Caudate nucleus (tissue), 63 donors: ENCODE measurements at places on chromosomes 2 and 18.
A peak's percentile ranks its signal among the peaks of the same experiment; 100 is the strongest.

DNA sequence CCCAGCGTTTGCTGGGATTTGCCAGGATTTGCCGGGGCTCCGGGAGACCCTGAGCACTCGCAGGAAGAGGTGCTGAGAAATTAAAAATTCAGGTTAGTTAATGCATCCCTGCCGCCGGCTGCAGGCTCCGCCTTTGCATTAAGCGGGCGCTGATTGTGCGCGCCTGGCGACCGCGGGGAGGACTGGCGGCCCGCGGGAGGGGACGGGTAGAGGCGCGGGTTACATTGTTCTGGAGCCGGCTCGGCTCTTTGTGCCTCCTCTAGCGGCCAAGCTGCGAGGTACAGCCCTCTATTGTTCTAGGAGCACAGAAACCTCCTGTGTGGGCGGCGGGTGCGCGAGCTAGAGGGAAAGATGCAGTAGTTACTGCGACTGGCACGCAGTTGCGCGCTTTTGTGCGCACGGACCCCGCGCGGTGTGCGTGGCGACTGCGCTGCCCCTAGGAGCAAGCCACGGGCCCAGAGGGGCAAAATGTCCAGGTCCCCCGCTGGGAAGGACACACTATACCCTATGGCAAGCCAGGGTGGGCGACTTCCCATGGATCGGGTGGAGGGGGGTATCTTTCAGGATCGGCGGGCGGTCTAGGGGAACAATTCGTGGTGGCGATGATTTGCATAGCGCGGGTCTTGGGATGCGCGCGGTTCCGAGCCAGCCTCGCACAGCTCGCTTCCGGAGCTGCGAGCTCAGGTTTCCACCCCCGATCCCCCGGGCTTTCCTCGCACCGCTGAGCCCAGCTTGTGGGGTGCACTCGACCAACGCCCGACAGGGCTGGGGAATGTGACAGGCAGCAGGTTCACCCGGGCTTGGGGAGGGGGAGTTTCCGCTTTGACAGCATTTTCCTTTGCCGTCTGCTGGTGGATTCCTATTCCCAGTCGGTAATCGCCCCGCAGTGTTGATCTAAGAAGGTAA is 2.8 kb downstream of the ONECUT2 start:
- peak; percentile 67 for DNase-seq

GRCh38 chr18:46289931-46290330 is 185.7 kb downstream of the HAUS1 start:
- no peak for DNase-seq

- DNase-seq: no peak
Observed at GRCh38 chr2:24571828-24572442, 80.9 kb downstream of the NCOA1 start.

GRCh38 chr2:126241001-126241400 is 415.0 kb upstream of the GYPC start:
- no peak for DNase-seq

DNA sequence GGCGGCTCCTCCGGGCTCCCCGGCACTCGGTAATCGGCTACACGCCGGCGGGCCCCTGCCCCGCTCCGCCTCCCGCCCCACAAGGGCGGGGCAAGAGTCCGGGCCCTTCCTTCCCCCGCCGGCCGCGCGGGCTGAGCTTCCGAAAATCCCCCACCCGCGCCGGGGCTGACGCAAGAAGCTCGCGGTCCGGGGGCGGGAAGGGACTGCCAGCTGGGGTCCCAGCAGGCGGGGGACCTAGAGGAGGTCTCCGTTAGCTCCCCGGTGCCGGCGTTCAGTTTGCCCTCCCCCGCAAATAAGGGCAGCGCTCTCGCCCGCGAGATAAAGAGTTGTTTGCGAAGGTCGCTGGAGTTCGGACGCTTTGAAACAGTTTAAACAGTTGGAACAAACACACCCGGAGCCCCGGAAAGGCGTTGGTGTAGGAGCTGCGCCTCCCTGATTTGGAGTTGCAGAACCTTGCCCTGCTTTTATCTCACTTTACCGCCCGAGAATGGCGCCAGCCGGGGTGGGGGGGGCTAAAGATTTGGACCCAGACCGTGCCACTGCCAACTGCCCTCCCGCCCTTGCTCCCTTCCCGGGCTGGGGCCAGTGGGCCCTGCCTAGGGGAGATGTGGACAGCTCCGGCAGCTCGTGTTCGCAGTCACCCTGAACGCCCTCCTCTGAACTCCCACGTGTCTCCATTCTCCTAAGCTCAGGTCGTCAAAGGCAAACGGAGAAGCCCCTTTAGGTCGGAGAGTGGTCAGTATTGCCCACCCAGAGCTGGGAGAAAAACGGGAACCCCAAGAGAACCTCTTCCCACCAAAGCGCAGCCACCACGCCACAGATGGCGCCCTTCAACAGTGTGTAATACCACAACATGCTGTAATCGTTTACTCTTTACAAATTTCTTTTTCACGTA is at the start of gene NFE2L2:
Gene NFE2L2, minus strand, starts transcription at position 35 of the 895 bp plus-strand sequence. CDS start 151 bp downstream, outside the sequence.
- peak; percentile 88 for DNase-seq

DNA sequence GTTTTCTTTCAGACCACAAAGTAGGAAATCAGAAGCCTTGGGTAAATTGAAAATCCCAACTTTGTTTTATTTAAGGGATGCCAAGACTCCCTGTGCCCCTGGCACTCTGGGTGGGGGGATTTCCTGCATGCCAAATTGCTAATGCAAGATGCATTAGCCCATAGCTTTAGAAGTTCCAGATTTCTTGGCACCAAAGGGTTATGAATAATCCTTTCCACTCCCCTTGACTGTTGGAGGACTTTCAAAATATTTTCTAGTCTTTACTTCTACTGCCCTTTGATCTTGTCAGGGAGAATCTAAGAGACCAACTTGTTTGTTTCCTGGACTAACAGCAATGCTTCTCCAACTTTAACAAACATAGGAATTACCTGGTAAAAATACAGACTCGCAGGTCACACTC is 81.8 kb upstream of the TGIF1 start:
- no peak for DNase-seq

- DNase-seq: no peak
Observed at GRCh38 chr2:33498291-33498956, 22.0 kb downstream of the RASGRP3 start.

- no peak for DNase-seq
Observed at GRCh38 chr2:180664507-180664906, 315.9 kb upstream of the UBE2E3 start.

DNA sequence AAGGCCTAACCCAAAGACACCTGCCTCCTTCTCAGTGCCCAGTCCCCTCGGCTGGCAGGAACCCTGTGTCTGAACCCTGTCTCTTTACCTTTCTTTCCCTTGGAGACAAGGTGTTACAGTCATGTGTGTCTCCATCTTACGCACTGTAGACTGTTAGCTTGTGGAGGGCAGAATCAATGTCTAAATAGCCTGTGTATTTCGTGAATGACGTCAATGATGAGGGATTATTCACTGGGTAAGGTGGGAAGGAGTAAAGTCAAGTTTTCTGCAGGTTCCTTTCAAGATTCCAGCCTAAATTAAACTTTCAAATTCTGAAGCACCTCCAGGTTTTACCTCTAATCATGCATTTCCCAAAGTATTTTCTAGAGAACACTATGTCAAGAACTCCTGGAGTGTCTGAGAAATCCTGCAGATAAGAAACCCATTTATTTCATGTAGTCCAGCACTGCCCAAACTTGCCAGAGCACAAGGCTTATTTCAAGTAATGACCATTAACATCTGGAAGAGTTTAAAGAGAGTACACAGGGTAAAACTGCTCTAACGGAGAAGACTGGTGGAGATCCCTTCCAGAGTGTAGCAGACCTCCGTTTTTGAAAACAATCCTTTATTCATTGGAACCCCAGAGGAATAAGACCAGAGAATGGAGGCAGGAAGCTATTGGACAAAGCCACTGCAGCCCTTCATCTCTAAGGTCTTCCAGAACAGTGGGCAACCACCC is 72.8 kb downstream of the KCNF1 start:
- DNase-seq: no peak

GRCh38 chr2:10795508-10796046 is 17.0 kb downstream of the PDIA6 start:
- no peak for DNase-seq

DNA sequence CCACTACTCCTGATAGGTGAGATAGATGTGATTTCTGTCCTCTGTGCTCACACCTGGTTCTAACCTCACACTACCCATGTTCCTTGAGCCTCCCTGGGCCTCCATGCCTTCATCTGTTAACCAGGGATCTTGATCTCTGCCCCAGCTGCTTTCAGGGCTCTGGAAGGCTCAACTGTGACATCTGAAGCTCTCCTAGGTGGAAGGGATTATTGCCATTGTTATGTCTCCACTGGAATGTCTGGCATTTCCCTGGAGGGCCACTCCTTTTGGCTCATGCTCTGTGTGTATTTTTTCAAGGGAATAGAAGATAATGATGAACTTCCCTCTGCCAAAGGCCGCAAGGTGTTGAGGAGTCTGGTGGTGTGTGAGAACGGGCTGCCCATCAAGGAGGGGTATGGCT is 41.2 kb downstream of the PCARE start:
- no peak for DNase-seq

DNA sequence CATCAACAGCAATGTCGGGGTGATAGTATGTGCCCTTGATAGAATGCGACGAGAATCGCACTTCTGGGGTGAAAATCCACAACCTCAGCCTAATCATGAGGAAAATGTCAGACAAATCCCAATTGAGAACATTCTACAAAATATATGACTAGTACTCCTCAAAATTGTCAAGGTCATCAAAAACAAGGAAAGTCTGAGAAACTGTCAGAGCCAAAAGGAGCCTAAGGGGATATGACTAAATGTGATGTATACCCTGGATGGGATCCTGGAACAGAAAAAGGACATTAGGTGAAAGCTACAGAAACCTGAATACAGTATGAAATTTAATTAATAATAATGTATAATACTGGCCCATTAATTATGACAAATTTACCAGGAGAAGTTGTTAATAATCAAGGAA is 7.6 kb upstream of the CACNB4 start:
- DNase-seq: no peak

GRCh38 chr2:221334481-221335218 is 237.5 kb downstream of the EPHA4 start:
- no peak for DNase-seq

DNA sequence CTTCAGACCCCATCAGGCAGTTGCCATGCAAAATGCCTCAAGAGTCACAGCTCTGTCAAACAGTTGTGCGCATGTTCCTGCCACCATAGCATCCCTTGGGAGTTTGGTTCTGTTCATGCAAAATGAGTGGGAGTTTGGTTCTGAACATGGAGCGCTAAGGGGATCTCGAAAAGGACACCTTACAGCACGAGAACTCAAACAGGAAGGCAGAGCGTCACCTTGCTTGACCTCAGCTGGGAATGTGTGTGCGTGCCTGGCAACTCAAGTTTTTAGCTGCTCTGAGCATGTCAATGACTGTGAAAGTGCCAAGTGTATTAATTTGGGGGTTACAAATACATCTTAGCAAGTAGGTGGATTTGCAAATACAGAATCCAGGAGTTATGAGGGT is 16.6 kb downstream of the MALL start:
- DNase-seq: no peak
